ENCODE measurements at places on chromosomes 1 and 21. TPM values are rescaled to one million over a fixed set of nuclear protein-coding genes. Genes with fewer than 3 reads are reported as not detected.

GRCh38 chr1:18148461-18148860, 40.9 kb downstream of the IGSF21 start:
- DNase-seq, result no peak

- DNase-seq, result no peak
Measured at GRCh38 chr1:201038186-201038876, 14.8 kb upstream of the KIF21B start.

- no peak for DNase-seq
Measured at GRCh38 chr1:54253480-54253879, 53.5 kb downstream of the MRPL37 start.

The RGS8 gene
- not detected for total RNA-seq

DNA sequence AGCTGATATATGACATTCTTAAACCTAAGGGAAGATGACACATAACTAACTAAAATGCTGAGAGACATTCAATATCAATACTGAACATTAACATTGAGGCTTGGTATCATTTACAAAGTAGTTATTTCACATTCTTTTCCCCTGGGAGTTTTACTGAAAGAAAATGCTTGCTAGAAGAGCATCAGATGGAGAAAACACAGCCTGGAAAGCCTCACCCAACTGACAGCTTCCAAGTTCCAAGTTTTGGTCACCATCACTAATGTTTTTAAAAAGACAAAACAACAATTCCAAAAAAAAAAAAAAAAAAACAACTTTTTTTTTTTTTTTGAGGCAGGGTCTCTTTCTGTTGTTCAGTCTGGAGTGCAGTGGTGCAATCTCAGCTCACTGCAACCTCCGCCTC, 80.6 kb downstream of the DSCAM start:
- no peak for DNase-seq

The NUDT4B gene
- 1.2 TPM for total RNA-seq

DNA sequence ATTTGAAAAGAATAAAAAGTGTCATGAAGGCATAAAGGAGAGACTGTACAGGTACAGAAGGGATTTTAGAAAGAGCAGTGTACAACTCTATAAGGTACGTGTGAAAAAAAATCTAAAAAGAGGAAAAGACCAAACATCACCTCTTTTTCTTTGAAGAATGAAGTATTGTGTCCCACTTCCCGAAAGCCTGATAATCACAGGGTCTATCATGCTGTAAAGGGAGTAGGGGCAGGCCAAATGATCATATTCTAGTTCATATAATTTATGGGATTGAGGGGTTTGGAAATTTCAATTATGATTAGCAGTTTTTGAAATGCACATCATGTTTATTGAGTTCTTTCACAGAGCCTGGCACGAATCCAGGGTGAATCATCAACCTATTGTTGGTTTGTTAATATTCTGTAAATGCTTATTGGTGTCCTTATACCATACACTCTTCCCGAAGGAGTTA, 910 bp upstream of the RERE start:
- no peak for DNase-seq

DNA sequence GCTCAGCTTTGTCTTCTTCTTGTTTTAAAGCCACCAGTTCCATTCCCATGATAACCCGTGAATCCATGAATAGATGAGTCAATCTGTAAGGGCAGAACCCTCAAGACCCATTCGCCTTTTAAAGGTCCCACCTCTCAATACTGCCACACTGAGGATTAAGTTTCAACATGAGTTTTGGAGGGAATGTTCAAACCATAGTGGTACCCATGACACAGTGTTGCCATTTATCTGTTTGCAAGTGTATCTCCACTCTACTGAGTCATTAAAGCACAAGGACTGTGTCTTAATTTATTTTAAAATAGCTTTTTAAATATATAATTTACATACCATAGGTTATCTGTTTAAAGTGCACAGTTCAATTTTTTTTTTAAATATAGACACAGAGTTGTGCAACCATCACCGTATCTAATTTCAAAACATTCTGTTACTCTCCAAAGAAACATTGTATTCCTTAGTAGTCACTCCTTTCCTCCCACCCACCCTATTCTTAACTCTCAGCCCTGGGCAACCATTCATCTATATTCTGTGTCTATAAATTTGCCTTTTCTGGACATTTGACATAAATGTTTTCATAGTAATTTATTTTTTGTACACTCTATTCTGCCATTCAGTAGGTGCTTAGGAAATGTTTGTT, 4.8 kb upstream of the IL24 start:
- no peak for DNase-seq

The PGLYRP4 gene
- not detected for total RNA-seq

DNA sequence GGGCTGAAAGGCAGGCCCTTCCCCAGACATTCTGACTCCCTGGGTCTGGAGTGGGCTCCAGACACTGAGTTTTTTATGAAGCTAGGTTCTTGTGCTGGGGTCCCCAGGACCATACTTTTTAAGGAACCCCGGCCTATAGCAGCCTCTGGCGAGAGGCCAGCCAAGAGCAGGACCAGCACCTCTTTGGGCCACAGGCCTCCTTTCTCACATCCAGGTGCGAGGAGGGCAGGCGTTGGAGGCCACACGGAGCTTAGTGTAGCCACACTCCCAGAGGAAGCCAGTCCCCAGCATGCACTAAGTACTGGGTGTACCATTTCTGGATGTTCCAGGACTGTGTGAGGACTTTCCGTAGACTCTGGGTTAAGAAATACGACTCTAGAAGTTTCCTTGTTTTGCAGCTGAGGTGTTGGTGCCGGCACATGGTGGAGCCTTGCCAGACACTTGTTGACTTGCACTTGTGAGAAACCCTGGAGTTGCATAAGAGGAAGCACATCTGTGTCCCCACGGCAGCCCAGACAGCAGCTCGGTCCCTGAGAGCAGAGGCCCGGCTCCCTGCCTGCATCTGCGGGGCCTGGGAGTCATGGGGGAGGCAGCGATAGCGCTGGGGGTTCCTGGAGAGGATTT, 122.2 kb upstream of the VAMP3 start:
- no peak for DNase-seq

GRCh38 chr1:86865973-86866637, 47.8 kb downstream of the SELENOF start:
- DNase-seq, result no peak

- DNase-seq, result no peak
Measured at GRCh38 chr1:40877698-40878097, 15.5 kb upstream of the CITED4 start.

GRCh38 chr1:206835186-206835585, 30.2 kb upstream of the IL20 start:
- no peak for DNase-seq

GRCh38 chr1:167665469-167665868, 35.4 kb downstream of the RCSD1 start:
- no peak for DNase-seq

The FBXO2 gene
- 0.60 TPM for total RNA-seq

The SPATA45 gene
- not detected for total RNA-seq

GRCh38 chr1:183674339-183674738, 21.2 kb upstream of the APOBEC4 start:
- DNase-seq, result no peak

GRCh38 chr1:230102046-230102445, 35.0 kb downstream of the GALNT2 start:
- no peak for DNase-seq

- no peak for DNase-seq
Measured at GRCh38 chr1:12372180-12372579, 142.3 kb downstream of the VPS13D start.

The GPR161 gene
- 0.41 TPM for total RNA-seq

DNA sequence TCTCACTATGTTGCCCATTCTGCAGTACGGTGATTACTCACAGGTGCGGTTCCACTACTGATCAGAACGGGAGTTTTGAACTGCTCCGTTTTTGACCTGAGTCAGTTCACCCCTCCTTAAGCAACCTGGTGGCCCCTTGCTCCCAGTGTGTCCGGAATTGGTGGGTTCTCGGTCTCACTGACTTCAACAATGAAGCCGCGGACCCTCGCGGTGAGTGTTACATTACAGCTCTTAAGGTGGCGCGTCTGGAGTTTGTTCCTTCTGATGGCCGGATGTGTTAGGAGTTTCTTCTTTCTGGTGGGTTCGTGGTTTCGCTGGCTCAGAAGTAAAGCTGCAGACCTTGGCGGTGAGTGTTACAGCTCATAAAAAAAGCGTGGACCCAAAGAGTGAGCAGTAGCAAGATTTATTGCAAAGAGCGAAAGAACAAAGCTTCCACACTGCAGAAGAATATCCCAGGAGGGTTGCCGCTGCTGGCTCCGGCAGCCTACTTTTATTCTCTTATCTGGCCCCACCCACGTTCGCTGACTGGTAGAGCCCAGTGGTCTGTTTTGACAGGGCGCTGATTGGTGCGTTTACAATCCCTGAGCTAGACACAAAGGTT, 17.6 kb upstream of the PARP1 start:
- peak; percentile 6 for DNase-seq

- no peak for DNase-seq
Measured at GRCh38 chr1:243482141-243483022, 226.5 kb downstream of the SDCCAG8 start.

The MYOG gene
- not detected for total RNA-seq

The B3GALT5 gene
- total RNA-seq, result not detected

DNA sequence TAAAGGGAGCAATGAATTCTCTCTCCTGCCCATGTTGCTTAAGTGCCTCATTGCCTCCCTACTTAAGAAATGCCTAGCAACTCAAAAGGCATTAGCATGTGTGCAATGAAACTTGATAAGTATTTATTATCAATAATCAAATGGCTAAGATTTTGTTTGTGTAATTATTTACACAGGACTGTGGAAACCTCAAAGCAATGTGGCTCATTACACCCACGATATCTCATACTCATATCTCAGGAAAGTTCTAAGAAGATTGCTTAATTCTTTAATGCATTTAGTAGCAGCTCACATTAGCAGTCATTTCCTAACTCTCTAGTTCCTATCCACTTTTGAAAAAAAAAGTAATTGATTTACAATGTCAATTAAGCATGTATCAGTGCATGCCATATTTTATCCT, 253.3 kb downstream of the DUSP10 start:
- no peak for DNase-seq

GRCh38 chr1:11761988-11762406, at the start of gene C1orf167:
TSS of gene C1orf167 (plus strand) at chr1:11762193. CDS start at chr1:11764401, 2,208 bp downstream.
- DNase-seq, result peak; percentile 27

DNA sequence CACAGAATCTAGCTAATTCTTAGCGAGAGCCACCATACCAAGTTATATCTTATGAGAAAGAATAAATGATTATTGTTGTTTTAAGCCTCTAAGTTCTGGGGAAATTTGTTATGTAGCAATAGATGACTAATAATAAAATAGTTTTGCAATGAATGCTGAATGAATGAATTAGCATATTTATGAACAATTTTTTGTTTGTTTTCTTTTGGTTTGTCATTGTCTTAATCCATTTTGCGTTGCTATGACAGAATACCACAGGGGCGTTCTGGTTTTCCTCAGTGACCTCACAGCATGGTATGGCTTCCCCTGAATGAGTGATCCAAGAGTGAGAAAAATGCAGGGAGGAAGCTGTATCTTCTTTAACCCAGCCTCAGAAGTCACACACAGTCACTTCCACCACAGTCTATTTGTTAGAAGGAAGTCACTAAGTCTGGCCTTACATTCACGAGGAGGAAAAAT, 53.8 kb upstream of the HPDL start:
- DNase-seq, result no peak

GRCh38 chr1:101022294-101022693, 3.3 kb downstream of the DPH5 start:
- DNase-seq, result no peak

DNA sequence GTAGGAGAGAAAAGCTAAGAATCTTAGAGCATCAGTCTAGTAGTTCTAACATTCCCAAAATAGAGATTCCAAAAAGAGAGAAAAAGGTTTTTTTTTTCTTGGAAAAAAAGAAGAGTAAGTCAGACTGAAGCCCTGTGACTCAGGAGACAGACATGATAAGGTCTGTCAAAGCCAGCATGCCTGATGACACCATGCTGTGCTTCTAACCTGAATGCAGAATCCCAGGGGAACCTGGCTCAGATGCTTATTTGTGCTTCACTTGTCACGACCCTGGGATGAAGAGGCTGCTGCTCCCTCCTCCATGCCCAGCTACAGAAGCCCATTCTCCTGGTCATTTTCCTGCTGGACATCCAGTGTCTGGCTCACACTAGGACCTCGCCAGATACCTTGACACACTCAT, 44.3 kb downstream of the ERICH3 start:
- DNase-seq, result no peak

The ZNF695 gene
- total RNA-seq, result 0.57 TPM

The GNG4 gene
- total RNA-seq, result 109 TPM

DNA sequence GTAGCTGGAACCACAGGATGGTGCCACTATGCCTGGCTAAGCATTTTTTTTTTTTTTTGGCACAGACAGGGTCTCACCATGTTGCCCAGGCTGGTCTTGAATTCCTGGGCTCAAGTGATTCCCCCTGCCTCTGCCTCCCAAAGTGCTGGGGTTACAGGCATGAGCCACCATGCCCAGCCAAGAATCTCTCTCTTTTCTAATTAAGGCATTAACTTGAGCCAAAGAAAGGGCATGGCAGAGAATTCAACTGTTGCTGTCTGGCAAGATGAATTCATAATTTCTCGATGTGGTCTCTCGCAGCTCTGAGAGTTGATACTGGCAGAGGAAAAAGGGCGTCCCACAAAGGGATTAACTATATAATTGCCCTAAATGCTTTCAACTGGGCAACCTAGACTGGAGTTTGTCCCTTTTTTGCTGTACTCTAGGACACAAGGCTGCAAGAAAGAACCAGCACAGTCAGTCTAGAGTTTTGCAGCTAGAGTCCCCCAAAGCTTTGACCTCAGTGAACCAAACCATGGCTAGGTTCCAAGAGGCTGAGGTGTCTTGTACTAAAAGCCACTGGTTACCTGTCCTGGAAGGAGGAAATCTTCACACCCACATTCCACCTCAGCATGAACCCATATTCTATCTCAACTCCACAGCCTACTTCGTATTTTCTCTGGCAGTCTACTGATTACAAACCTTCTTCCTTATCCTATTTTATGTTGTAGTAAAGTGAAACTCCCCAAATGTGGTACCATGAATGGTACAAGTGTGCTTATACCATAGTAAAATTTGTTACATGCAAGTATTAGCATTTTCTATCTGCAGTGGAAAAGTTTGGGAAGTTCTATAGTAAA, 51.2 kb downstream of the OPTC start:
- DNase-seq, result no peak

DNA sequence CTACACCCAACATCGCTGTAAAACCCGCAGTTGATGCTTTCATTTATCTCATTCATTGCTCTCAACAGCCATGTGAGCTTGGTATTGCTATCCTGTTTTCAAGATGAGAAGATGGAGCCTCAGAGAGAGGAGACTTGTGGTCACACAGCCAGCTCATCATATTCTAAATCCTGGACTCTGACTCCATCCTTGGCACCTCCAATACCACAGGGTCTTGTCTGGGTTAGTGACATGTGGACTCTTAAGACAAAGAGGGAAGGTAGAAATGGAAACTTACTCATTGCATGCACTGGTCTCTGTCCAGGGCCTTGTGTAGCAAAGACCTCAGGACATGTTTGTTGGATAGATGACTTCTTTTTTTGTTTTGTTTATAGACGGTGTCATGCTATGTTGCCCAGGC, 7.0 kb upstream of the RNF19B start:
- no peak for DNase-seq

Data from activated T-helper 1 cell treated with anti-CD3 and anti-CD28 coated beads, Interleukin-12 subunit alpha, Interleukin-12 subunit beta, Interleukin-2, Interleukin-4 antibody, amounts not matched to agents 30 ng/mL and 10 ng/mL and 1 ng/mL, durations not matched to agents 14 hours and 24 hours and 36 hours (primary cell).